ENCODE measurements at places on chromosomes 6 and 20. TPM values are rescaled to one million over a fixed set of nuclear protein-coding genes. Genes with fewer than 3 reads are reported as not detected.
A peak's percentile ranks its signal among the peaks of the same experiment; 100 is the strongest.

- no peaks in the 10 kb centered on the region for H3K27me3 ChIP-seq
- no peaks in the 10 kb centered on the region for H3K4me1 ChIP-seq
- DNase-seq: no peak
- H3K36me3 ChIP-seq: no peaks in the 10 kb centered on the region
Measured at GRCh38 chr6:66970373-66970772, 1263.3 kb upstream of the EYS start.

- no peak for DNase-seq
- H3K36me3 ChIP-seq: no peaks in the 10 kb centered on the region
- H3K4me1 ChIP-seq: no peaks in the 10 kb centered on the region
- H3K4me3 ChIP-seq: no peak overlapping the region
- H3K27me3 ChIP-seq: no peaks in the 10 kb centered on the region
- no peak overlapping the region for H3K27ac ChIP-seq
Measured at GRCh38 chr6:116309001-116309400, 29.3 kb upstream of the TSPYL1 start.

The PAX1 gene
- not detected for total RNA-seq

The ACSS1 gene
- total RNA-seq: 75.3 TPM

DNA sequence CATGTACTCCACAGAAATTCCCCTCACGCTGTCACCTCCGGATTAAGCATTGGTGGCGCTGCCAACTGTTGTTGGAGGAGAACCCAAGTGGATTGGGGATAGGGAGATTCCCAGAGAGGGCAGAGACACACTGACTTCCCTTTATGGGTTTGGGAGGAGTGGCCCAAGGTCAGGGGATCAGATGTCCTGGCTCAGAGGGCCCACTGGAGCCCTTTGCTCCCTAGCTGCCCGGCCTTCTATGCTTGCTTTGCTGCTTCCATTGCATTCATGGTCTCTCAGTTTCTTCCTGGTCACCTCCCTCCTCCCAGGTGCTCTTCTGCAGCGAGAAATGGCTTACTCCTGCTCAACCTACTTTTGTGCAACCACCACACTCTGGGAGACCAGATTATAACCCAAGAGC lies 14.3 kb downstream of the CUL9 start:
- no peaks in the 10 kb centered on the region for H3K27me3 ChIP-seq
- H3K36me3 ChIP-seq: peaks cover 94% of the 10 kb centered on the region
- DNase-seq: no peak
- no peak overlapping the region for H3K27ac ChIP-seq
- no peaks in the 10 kb centered on the region for H3K4me1 ChIP-seq
- no peak overlapping the region for H3K4me3 ChIP-seq

The SRMS gene
- total RNA-seq: not detected

- H3K36me3 ChIP-seq: no peaks in the 10 kb centered on the region
- no peaks in the 10 kb centered on the region for H3K27me3 ChIP-seq
- H3K27ac ChIP-seq: no peak overlapping the region
- no peak for DNase-seq
Measured at GRCh38 chr20:56808117-56808725, 179.1 kb downstream of the TFAP2C start.

The GINS1 gene
- 0.63 TPM for total RNA-seq

The B3GALT4 gene
- total RNA-seq: 23.7 TPM

DNA sequence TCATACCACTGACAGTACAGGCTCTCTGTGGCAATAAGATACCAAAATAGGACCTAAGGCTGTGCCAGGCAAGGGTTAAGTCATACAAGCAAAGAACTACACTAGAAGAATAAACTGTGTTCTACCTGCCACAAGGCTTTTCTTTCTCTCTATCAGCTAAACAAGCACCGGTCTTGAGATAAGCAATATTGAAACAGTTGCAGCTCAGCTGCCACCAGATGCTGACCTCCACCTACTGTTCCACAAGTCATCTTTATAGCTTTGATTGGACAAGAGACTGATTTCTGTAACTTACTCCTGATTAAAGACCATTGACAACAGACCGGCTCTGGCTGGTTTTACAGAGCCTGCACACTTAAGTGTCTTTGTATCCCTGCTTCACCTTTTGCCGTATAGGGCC lies 24.1 kb downstream of the SCP2D1 start:
- H3K4me3 ChIP-seq: no peak overlapping the region
- H3K36me3 ChIP-seq: no peaks in the 10 kb centered on the region
- H3K4me1 ChIP-seq: no peaks in the 10 kb centered on the region
- no peak overlapping the region for H3K27ac ChIP-seq
- no peak for DNase-seq
- no peaks in the 10 kb centered on the region for H3K27me3 ChIP-seq

GRCh38 chr6:39932386-39932910 lies 1.8 kb downstream of the MOCS1 start:
- H3K27ac ChIP-seq: peak overlapping the region; percentile 87
- DNase-seq: no peak
- peaks cover under 1% of the 10 kb centered on the region for H3K36me3 ChIP-seq
- no peaks in the 10 kb centered on the region for H3K27me3 ChIP-seq
- H3K4me1 ChIP-seq: peaks cover 75% of the 10 kb centered on the region
- peak overlapping the region; percentile 71 for H3K4me3 ChIP-seq

GRCh38 chr6:158006331-158006730 lies 24.7 kb downstream of the SYNJ2 start:
- peaks cover 67% of the 10 kb centered on the region for H3K4me1 ChIP-seq
- H3K36me3 ChIP-seq: no peaks in the 10 kb centered on the region
- DNase-seq: no peak
- H3K27me3 ChIP-seq: no peaks in the 10 kb centered on the region
